ENCODE measurements at places on chromosomes 6 and 20.

DNA sequence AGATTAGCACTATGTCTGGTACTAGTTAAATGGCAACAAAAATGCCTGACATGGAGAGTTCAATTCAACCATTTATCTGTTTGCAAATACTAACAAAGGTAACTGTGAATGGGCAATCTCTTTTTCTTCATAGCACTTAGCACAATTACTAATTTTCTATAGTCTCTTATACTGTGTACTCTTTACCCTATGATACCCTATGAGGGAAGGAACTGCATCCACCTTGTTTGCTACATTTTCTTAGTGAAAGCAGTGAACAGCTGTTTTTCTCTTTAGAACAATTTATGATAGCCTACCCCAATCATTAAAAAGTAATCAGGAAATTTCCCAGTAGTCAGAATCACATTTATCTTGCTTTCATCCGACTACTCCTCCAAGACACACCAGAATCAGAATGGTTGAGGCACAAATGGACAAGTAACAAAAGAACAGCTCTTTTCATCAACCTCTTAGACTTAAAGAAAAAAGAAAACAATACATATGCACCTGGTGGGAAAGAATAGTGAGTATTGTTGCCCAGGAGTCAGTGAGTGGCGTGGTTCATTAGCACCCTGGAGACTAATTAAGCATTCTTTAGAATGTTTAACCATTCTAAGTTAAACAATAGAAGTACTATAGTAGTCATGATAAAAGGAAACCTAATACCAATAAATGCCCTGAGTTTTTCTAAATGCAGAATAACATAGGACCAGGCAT, 16.7 kb downstream of the ZNF292 start:
- DNase-seq: no peak

DNA sequence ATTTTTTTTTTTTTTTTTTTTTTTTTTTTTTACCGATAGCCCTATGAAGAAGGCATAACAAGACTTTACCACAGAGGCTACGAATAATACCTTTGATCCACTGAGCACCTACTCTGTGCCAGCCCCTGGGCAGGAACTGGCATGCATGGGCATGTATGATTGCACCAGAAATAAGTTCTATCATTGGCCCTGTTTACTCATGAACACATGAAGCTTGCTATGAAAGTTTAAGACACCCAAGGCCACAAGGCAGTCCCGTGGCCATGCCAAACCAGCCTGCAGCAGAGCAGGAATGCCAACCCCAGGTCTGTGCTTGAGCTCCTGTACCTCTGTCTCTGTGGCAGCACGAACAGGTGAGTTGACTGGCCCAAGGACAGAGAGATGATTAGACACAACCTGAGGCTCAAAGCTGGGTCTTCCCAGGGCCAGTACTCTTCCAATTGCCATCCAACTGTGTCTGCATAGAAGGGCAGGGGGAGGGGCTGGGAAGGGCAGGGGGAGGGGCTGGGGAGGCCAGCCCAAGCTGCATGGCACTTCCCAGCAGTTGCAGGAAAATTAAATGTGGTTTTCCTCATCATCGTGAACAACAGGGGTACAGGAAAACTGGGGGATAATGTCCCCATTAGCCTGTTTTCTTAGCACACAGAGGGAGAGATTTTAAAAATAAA, 63.5 kb downstream of the LRFN2 start:
- no peak for DNase-seq

DNA sequence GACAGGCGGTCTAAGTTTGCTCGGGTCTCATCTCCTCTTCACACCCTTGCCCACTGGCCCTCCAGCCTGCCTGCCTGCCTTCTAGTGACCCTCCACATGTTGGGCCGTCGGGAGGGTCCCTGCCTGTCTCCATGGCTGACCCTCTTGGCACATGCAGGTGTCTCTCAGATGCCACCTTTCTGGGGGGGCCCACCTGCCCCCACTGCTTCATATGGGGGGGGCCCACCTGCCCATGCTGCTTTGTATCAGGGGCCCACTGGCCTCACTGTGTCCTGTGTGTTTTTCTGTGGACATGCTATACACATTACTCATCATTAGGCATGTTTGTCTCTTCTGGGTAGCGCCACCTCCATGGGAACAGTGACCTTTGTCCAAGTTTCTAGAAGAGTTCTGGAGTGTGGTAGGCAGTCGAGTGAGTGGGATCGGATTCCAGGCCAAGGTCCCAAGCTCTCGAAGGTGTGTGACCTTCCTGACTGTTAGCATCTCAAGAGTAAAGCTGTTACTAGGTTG, 40.4 kb upstream of the KIF25 start:
- DNase-seq: no peak

DNA sequence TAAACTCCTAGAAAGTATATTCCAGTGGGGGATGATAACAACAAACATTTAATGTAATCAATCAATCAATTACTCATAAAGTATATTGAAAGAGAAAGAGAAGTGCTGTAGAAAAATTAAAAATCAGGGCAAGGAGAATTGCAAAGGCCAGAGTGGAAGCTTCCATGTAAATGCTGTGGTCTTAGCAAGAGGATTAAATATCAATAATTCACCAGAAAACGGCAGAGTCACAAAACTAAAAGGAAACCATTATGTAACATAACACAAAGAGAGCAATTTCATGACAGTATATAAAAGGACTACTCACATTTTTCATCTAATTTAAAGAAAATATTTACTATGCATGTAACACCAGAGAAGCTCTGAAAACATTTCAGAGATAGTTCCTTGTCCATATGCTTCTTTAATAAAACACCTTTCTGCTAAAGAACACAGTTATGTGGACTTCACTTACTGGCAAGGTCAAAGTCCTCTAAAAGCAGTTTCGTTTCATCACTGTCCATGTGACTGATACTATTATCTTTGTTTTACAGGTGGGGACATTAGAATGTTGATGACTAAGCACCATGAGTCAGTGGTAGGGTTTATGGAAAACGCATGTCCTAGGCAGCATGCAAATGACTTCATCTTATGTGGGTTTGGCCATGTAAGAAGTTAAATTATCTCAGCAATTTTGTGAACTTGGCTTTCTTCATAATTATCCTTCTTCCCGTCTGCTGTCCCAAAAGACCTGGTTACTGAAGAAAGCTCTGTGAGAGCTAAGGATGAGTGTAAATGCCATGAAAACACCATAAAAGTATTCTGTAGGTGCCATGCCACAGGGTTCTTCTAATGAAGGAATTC, 185.8 kb upstream of the TENT5A start:
- DNase-seq: no peak

- DNase-seq: no peak
Observed at GRCh38 chr6:113697632-113698410, 159.3 kb upstream of the MARCKS start.

- DNase-seq: peak; percentile 19
Observed at GRCh38 chr6:154767003-154767723, 33.9 kb downstream of the SCAF8 start.

- DNase-seq: no peak
Observed at GRCh38 chr6:17703256-17703694, 3.5 kb downstream of the NUP153 start.

GRCh38 chr6:137102050-137102848, 57.5 kb upstream of the IL20RA start:
- DNase-seq: no peak

- DNase-seq: no peak
Observed at GRCh38 chr20:57465943-57466342, 59.0 kb downstream of the CTCFL start.

DNA sequence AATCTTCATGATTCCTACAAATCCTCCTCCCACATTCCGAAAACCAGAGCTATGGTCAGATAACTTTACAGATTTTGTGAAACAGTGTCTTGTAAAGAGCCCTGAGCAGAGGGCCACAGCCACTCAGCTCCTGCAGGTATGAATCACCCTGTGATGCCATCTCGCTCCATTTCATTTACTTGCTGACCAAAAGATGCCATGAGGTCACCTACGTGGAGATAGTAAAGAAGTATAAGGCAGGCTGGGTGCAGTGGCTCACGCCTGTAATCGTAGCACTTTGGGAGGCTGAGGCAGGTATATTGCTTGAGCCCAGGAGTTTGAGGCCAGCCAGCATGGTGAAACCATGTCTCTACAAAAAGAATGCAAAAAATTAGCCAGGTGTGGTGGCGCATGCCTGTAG, 30.9 kb downstream of the STK4 start:
- no peak for DNase-seq

DNA sequence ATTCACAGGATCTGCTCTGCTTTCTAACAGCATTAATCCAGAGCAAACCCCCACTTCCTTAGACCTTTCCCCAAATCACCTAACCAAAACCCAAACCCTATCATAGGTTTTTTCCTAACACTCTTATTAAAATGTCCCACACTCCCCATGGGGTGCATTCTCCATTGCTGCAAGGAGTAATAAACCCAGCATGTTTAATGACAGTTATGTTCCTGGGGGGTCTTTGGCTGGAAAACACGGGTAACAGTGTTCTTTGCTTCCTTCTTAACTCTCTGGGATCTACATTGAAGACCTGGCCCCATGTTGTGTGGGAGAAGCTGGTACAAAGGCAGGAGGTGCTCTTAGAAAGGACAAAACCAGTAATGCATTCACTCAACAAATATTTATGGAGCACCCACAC, 16.1 kb downstream of the TRIM31 start:
- no peak for DNase-seq

- DNase-seq: no peak
Observed at GRCh38 chr6:128099571-128100197, 198.8 kb upstream of the THEMIS start.

- no peak for DNase-seq
Observed at GRCh38 chr6:116840091-116840490, 11.2 kb upstream of the GPRC6A start.

Measured in DMS79 treated with DMSO at 0.1 percent for 48 hours (cell line).